ENCODE measurements at places on chromosomes 3 and 15.

DNA sequence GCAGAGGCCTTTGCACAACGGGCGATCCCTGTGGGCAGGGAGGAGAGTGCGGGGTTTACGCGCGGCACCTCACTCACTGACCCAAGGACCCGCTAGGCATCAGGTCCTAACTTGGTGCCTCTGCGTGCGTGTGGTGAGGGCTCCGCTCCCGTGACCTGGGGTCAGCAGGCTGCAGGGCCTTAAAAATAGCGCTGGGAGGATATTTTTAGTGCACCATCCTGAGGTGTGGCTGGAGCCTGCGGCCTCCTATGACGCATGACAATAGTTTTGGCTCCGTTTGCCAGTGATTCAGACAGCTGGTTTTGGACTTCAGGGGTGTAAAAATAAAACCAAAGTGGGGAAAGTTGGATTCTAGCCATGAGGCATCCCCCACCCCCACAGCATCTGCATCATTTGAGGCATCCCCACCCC is 139.0 kb downstream of the FAM43A start:
- no peaks in the 10 kb centered on the region for H3K4me1 ChIP-seq
- H3K4me3 ChIP-seq: no peak overlapping the region
- no peak for DNase-seq
- no peaks in the 10 kb centered on the region for H3K27me3 ChIP-seq
- H3K36me3 ChIP-seq: no peaks in the 10 kb centered on the region

DNA sequence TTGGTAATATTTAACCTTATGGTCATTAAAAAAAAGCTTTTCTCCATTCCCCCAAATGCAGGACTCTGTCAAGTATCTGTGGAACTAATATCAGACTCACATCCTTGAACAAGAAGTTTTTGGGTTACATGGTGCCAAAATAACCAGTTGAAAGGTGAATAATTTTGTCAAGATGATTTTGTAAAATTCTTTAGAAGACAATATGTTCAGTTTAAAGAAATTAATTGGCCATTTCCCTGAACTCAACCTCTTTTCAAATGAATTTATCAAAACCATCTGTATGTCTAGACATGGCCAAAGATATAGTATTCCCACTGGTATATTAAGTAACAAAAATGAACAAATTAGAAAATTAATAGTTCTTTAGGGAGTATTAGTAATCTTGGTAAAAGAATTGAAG is 280.5 kb downstream of the MBNL1 start:
- no peak overlapping the region for H3K27ac ChIP-seq
- H3K4me3 ChIP-seq: no peak overlapping the region
- no peak for DNase-seq
- no peaks in the 10 kb centered on the region for H3K4me1 ChIP-seq
- no peaks in the 10 kb centered on the region for H3K36me3 ChIP-seq
- no peaks in the 10 kb centered on the region for H3K27me3 ChIP-seq

DNA sequence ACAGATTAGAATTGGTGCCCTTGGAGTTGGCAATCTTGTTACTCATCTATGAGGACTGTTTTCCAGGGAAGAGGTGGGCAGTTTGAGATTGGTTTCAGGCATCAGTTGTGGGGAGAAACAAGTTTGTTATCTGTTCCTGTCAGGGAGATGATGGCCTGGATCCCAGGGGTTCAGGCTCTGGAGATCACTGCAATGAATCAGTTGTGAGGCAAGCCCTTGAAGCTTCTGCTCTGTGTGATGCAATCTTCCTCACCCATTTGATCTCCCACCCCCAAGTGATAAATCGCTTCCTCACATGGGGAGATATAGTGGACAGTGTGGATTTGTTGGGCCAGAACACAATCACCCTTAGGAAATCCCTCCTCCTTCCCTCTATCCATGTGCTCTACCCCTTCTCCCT is 276.6 kb upstream of the LRTM1 start:
- no peaks in the 10 kb centered on the region for H3K36me3 ChIP-seq
- no peaks in the 10 kb centered on the region for H3K4me1 ChIP-seq
- DNase-seq: no peak
- no peaks in the 10 kb centered on the region for H3K27me3 ChIP-seq
- no peak overlapping the region for H3K27ac ChIP-seq

DNA sequence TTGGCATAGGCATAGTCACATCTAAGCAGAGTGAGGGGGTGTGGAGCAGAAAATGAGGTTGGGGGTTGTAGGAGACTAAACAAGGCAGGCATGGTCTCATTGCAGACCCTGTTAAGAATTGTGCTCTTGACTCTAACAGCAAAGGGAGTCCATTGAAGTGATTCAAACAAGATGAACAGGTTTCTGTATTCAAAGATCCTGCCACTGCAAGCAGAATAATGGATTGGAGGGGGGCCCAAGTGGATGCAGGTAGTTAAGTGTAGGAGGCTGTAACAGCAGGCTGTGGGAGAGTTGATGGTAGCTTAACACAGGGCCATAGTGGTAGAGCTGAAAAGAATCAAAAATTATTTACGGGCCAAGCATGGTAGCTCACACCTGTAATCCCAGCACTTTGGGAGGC is 34.4 kb downstream of the CASR start:
- no peak overlapping the region for H3K4me3 ChIP-seq
- no peak overlapping the region for H3K27ac ChIP-seq
- no peak for DNase-seq
- no peaks in the 10 kb centered on the region for H3K27me3 ChIP-seq

- peaks cover 3% of the 10 kb centered on the region for H3K27me3 ChIP-seq
- no peaks in the 10 kb centered on the region for H3K4me1 ChIP-seq
- no peak overlapping the region for H3K27ac ChIP-seq
- no peak for DNase-seq
- no peak overlapping the region for H3K4me3 ChIP-seq
Observed at GRCh38 chr3:142839831-142840230, 49.1 kb downstream of the PCOLCE2 start.
